ENCODE measurements at places on chromosomes 6 and 20.
A peak's percentile ranks its signal among the peaks of the same experiment; 100 is the strongest.

DNA sequence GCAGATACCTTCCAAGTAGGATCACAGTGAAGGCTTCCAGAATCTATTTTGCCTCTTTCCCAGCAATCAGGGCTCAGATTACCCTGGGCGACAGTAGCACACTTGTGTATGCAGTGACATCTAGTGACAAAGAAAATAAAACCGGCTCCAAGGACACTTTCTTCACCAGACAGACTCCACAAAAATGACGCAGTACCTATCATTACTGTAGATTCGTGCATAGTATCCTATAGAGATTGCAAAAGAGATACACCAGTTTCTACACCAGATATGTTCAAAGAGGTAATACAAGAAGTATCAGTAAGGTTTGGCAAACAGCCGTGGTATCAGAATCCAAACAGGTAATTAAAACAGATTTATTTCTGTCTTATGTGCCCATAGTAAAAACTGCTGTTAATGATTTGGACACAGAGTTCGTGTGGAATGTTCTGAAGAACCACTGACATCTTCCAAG, 600.4 kb upstream of the JAG1 start:
- DNase-seq, result peak; percentile 35

DNA sequence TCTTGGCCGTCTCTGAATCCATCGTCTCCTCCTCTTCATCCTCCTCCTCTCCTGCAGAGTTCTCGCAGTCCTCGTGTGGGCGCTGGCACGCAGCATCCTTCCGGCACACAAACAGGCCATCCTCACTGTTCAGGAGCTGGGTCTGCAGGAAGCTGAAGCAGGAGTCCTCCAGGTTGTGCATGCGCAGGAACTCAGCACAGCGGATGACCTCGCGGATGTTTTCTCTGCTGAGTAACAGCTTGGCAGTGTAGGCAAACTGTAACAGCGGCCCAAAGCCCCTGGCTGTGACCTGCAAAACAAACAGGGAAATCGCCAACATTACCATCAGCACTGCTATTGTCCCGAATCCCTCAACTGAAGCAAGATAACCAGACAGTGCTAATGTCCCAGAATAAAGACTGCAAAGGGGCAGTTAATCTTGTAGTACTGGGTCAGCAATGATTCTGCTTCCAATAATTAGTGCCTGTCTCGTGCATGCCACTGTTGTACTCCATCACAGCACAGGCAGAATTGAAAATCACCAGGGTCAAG, 57.4 kb downstream of the GJA10 start:
- DNase-seq, result no peak

DNA sequence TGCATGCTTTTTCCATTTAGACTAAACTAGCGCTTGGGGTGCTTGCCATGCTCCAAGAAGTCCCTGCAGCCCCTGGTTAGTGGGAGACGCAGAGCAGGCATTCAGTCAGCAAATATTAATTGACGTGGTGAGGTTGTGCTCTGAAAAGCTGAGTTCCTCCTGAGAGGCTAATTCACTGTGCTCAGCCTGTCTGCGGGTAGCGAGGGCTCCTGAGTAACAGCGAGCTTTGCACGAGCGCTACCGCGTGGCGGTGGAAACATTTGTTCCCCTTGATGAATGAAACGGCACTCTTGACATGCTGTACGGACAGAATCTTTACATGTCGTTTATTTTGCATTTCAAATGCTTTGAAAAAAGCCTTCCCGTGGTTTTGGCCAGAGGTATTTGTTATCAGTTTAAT, 170.6 kb upstream of the AGPAT4 start:
- peak; percentile 53 for DNase-seq

GRCh38 chr6:44298055-44298803, 14.9 kb downstream of the AARS2 start:
- no peak for DNase-seq

GRCh38 chr6:162899148-162899547, 171.4 kb downstream of the PACRG start:
- no peak for DNase-seq

- DNase-seq, result no peak
Observed at GRCh38 chr6:11931296-11932035, 80.6 kb upstream of the HIVEP1 start.

Data from RPMI8226 (cell line).